ENCODE measurements at places on chromosomes 2 and 18.

DNA sequence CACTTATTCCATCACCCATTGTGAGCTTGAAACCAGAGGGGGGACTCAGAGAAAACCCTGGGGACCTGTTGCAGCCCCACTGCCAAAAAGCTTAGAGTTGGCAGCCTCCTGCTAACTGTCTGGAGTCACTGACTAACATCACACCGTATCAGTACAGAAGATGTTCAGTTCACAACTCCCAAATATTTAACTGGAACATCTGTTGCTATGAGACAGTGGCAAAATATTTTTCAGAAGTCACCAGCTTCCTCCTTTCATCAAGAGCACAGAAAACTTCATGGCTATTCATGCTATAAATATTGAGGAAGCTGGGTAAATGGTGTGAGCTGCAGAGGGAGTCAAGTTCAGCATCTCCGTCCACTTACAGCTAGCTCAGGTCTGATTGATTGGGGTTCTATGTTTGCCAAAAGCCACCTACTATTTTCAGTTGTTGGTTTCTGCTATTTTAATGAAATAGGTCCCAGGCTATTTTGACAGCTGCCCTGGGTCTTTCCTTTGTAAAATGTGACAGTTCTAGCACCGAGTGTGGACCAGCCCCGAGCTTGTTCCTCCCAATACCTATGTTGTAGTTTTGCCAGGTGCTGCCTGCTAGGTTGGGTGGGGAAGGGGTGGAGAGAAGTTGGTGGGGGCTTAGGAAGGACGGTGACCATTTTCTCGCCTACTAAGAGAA lies 9.8 kb downstream of the TUBB6 start:
- peak; percentile 77 for DNase-seq

DNA sequence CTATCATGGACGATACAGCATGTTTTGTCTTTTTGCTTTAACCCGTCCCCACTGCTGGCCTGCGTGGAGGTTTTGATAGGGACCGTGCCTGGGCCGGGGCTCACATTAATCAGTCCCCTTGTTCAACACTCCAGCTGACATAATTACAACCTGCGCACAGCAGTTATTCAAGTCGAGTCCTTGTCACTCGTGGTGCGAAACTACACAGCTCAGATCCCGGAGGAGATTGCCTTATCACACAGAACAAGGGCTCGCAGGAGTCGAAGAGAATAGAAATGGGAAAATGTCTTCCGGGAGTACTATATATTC lies 304.4 kb downstream of the ZNF407 start:
- DNase-seq: no peak

GRCh38 chr2:180205621-180206235 lies 198.6 kb upstream of the CWC22 start:
- DNase-seq: no peak

DNA sequence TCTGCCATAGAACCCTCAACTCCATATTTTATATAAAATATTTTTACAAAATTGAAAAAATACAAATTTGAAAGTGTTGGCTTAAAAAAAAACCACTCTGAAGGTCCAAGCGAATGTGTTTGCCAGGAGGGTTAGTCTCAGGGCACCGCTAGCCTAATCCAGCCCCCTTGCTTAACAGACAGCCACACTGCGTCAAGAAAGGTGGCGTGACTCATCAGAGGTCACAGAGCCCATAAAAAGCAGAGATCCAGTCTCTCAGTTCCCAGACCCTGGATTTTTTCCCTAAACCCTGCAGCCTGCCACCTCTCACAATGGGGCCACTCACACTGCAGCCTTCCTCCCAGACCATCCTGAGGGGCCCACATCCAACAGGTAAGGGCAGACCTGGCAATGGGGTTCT lies 3.9 kb upstream of the TNS1 start:
- DNase-seq: peak; percentile 30

- peak; percentile 24 for DNase-seq
Observed at GRCh38 chr18:46010676-46011075, 43.5 kb upstream of the EPG5 start.

GRCh38 chr2:65228263-65228750 lies 676 bp downstream of the ACTR2 start:
- peak; percentile 84 for DNase-seq

- DNase-seq: peak; percentile 32
Observed at GRCh38 chr2:168635065-168635577, 167.3 kb upstream of the NOSTRIN start.

- DNase-seq: peak; percentile 26
Observed at GRCh38 chr18:56402872-56403516, 235.4 kb downstream of the TXNL1 start.

DNA sequence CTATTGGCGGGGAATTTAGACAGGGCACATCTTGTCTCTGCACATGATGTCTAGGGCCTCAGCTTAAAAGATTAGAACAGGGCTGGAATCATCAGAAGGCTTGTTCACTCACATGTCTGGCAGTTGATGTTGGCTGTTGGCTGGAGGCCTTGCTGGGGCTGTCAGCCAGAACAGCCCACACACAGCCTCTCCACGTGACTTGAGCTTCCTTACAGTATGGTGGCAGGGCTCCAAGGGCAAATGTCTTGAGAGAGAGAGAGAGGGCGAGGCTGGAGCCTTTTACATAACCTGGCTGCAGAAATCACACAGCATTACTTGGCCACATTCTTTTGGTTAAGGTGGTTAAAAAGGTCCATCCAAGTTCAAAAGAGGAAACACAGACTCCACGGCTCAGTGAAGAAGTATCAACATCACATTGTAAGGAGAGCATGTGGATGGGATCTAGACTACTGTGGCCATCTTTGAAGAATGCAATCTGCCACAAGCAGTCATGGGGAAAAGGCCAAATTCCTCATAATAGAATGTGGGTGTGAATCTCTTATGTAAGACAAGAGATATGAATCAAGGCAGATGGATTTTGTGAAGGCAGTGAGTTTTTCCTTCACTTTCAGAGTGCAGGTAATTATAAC lies 30.4 kb downstream of the SRSF7 start:
- peak; percentile 17 for DNase-seq

DNA sequence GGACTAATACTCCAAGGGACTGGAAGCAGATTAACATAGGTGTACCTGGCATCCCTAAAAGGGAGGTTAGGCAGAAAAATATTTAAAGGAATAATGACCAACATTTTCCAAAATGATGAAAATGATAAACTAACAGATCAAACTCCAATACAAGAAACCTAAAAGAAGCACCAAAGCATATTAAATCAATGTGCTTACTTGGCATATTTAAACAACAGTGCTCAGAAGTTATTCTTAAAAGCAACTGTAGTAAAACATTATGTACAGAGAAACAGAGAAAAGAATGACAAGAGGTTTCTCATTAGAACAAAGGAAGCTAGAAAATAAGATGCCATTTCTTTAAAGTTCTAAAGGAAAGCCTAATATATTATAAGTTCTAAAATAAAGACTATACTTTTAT lies 947.3 kb upstream of the TMEFF2 start:
- DNase-seq: no peak

DNA sequence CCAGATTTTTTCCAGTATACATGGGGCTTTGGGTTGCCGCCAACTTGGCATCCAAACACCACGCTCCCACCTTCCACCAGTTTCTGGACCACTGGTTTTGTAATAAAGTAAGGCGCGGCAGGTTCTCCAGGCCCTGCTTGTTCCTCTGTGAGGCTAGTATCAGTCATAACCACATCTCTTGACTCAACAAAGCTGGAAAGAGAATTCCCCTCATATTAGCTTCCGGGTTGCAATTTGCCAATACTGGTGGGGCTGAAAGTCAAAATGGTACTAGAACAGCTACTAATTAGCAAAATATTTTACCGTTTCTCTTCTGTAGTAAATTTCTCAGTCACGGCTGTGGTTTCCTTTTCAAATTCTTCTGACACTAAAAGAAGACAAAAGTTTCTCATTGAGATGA lies 25.0 kb downstream of the TTN start:
- DNase-seq: no peak

GRCh38 chr18:70461323-70462077 lies 172.7 kb downstream of the SOCS6 start:
- DNase-seq: peak; percentile 54

DNA sequence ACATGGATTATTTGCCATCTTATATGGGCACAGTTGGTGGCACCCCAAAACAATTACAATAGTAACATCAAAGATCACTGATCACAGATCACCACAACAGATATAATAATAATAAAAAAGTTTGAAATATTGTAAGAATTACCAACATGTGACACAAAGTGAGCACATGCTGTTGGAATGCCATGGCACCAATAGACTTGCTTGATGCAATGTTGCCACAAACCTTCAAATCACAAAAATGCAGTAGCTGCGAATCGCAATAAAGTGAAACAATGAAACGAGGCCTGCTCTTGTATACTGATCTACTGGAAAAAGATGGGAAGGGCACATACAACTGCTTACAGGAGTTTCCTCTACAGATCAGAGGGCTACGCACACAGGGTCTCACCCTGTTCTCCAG lies 32.2 kb upstream of the AMMECR1L start:
- DNase-seq: no peak

DNA sequence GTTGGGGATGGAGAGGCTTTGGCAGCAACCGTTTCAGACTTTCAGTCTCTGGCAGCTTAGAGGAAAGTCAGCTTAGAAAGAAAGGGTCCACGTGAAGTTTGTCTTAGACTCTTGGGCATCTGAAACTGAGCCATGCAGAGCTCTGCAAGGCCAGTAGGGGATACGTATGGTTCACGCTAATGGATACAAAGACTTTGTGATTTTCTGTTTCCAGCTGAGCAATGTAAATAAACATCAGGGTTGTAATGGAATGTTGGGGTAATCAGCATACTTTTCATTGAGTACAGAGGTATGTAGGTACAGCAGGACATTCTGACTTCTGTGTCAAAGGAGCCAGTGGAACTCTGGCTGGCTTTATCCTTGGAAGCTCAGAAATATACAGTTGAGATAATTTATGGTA lies 31.0 kb downstream of the RALB start:
- no peak for DNase-seq

DNA sequence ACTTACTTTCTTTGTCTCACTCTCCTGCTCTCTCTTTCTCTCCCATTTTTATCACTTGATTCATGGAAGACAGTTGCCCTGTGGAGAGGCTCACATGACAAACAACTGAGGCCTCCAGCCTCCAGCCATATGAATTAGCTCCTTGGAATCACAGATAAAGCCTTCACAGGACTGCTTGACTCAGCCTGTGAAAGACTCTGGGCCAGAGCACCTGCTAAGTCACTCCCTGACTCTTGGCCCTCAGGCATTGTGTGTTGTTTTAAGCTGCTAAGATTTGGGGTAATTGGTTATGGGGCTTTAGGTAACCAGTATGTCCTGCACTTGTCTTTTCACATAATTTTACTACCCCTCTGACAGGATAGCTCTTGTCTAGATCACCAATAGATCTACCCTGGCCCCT lies 334.9 kb downstream of the SOX11 start:
- no peak for DNase-seq

GRCh38 chr2:80852079-80852807 lies 547.7 kb upstream of the LRRTM1 start:
- DNase-seq: no peak

- peak; percentile 54 for DNase-seq
Observed at GRCh38 chr2:238169708-238170251, 11.0 kb downstream of the ERFE start.

- peak; percentile 34 for DNase-seq
Observed at GRCh38 chr2:28506112-28506910, 10.5 kb downstream of the PLB1 start.

- DNase-seq: no peak
Observed at GRCh38 chr2:42851186-42851585, 58.8 kb upstream of the HAAO start.

GRCh38 chr2:20106746-20107145 lies 55.3 kb upstream of the LAPTM4A start:
- DNase-seq: no peak

- no peak for DNase-seq
Observed at GRCh38 chr2:82007071-82007664, 1702.6 kb upstream of the LRRTM1 start.

DNA sequence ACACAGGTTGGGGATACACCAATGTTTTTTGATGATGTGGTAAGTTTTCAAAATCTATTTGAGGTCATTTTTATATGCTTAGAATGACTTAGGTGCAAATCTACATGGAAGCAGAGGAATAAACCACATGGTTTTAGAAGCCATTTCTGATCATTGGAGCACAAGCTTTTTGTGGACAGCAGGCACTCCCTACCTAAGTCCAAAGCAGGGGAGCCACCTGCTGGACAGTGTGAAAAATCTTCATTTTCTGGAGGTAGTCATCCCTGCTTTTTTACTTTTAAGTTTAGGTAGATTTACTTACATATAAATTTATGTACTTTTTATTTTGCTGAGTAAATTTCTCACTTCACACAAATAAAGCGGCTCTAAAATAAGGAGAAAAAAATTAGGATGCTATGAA lies 323.2 kb downstream of the PLCL1 start:
- peak; percentile 28 for DNase-seq

GRCh38 chr18:69664399-69664798 lies 263.7 kb downstream of the DOK6 start:
- no peak for DNase-seq

GRCh38 chr18:70464343-70465114 lies 175.7 kb downstream of the SOCS6 start:
- peak; percentile 72 for DNase-seq

DNA sequence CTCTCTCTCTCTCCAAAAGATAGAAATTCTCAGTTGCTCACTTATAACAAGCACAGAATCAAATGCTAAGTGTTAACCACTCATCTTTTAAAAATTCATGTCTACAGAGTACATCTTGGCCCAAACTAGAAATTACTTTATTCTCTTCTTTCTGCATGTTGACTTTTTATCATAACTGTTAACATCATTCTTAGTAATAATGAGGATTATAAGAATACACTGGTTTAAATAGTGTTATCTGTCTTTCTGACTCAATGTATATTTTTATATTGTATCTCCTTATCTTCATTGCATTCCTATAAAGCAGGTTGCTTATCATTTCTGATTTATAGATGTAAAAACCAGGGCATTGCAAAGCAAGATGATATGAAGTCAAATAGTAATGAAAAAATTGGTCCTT lies 17.8 kb upstream of the KLF7 start:
- no peak for DNase-seq

DNA sequence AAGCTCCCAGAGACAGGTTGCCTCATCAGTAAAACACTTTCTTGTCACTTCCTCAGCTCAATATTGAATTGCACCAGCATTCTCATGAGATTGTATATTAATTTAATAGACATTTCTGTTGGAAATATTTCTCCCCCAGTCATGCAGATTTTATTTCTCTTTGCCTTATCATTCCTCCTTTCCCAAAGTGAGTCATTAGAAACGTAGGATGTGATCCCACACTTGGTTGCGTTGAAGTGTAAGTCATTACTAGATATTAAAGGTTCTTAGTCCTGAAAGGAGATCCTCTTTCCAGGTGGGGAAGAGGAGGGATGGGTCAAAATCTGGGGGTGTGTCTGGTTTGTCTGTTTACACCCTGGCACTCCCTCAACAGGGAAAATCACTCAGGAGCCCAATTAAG lies 438.2 kb downstream of the SLC4A3 start:
- DNase-seq: no peak

DNA sequence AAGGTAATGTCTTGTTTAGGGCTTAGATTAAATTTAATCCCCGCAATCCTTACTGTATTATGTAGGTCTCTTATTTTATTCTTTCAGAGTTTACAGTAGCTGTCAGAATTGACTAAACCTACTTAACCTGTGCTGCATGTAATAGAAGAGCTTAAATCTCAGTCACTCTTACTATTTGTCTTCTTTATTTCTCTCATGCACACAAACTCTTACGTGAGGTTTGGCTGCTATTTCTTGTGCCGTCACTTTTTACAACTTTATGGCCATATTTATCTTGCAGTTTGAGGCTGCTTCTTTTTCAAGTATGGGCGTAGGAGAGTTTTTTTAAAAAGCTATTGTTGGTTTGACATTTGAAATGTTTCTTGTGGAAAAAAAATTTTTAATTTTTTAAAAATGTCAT lies 12.0 kb downstream of the DNAJC10 start:
- no peak for DNase-seq

Data from MV-4-11 (cell line).